Activated naive CD4-positive, alpha-beta T cell treated with anti-CD3 and anti-CD28 coated beads, Interleukin-2, amount 10 ng/mL, durations not matched to agents 7 days and 5 days (primary cell): ENCODE measurements at places on chromosomes 11 and 22.

GRCh38 chr22:48021991-48022401, 1259.5 kb downstream of the TBC1D22A start:
- no peak for DNase-seq

DNA sequence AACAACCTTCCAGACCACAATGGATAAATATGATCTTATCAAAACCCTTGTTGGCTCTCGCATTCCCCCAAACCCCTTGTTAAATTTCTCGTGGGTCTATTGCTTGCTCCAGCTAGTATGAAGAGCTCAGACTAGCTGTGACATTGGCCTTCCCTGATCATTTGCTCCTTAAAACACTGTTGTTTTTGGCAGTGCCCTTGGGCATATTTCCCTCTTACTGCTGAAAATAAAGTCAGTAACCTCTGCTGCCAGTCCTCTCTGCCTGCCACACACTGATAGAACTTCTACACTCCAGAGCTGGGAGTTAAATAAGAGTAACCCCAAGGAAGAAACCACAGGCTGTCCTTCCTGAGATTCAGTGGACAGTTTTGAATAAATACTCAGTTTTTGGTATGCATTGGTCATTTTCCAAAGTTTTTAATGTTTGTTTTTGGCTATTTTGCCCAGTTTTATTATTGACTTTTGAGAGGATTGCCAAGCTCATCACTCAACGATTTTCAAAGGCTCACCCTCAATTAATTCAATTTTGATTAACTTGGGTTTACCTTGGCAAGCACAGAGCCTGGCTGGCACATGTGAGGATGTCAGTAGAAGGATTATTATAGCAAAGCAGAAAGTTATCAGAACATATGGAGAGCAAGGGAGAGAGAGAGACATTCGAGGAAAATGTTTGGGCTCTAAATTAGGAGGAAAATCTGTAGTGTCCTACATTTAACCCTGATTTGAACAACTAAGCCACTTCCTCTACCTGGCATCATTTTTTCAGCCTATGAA, 84.3 kb upstream of the SYN3 start:
- no peak for DNase-seq

- no peak for DNase-seq
Measured at GRCh38 chr22:31019191-31019930, 50.3 kb downstream of the TUG1 start.

- DNase-seq, result no peak
Measured at GRCh38 chr11:9172389-9172788, 81.0 kb upstream of the SCUBE2 start.

- no peak for DNase-seq
Measured at GRCh38 chr11:43962383-43963278, 20.2 kb downstream of the C11orf96 start.
